HT1080 (cell line): ENCODE measurements at places on chromosomes 1 and 21.

DNA sequence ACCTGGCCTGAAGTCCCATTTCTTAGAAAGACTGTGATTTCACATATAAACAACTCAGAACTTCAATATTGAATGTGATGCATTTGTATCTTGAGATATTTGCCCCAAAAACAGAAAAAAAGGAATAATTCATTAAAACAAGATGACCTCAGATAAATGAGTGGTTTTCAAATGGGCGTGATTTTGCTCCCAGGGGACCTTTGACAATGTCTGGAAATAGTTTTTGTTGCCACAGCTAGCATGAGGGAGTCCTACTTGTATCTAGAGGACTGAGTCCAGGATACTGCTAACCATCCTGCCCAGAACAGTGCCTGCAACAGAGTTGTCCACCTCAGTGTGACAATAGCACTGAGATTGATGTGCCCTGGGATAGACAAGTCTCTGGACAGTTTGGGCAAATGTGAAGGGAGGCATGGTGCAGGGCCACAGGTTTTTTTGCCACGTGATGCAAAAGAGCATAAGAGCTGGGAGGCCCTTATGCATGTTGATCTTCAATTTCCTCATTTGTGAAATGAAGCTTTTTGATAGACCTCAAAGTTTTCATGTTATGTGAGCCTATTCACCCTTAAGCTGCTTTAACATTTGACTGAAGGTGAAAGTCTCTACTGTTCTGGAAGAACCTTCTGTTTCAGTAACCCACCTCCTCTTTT, 46.2 kb downstream of the MAP3K7CL start:
- DNase-seq: no peak

- DNase-seq: peak; percentile 71
These were observed 1656.0 kb downstream of the MRPL39 start for GRCh38 chr21:23951251-23951650.

- DNase-seq: peak; percentile 88
These were observed 306.3 kb upstream of the ESRRG start for GRCh38 chr1:217029281-217030157.

DNA sequence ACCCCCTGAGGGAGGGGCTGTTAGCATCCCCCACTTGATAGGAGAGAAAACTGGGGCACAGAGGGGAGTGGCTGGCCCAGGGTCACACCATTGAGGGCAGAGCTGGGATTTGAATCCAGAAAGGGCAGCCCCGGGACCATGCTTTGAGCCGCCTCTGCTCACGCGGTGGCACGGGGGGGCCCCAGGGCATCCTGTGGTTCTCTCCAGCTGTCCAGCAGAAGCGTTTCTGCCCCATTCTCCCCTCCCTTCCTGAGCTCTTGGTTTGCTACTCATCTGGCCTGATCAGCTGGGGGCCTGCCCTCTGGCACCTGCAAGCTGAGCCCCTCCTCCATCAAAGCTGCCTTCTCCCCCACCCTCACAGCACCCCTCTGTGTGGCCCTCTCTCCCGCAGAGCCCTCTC, 37.5 kb downstream of the FBXO2 start:
- DNase-seq: no peak

DNA sequence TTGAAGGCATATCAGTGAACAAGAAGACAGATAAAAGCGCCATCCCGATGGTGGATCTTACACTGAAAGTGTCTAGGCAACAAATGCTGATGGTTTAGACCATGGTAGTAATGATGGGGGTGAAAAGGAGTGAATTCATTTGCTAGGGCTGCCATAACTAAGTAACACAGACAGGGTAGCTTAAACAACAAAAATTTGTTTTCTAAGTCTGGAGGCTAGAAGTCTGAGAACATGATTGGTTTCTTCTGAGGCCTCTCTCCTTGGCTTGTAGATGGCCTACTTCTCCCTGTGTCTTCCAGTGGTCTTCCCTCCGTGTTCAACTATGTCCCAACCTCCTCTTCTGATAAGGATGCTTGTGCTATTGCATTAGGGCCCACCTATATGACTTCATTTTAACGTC, 13.4 kb upstream of the RAB3B start:
- no peak for DNase-seq

DNA sequence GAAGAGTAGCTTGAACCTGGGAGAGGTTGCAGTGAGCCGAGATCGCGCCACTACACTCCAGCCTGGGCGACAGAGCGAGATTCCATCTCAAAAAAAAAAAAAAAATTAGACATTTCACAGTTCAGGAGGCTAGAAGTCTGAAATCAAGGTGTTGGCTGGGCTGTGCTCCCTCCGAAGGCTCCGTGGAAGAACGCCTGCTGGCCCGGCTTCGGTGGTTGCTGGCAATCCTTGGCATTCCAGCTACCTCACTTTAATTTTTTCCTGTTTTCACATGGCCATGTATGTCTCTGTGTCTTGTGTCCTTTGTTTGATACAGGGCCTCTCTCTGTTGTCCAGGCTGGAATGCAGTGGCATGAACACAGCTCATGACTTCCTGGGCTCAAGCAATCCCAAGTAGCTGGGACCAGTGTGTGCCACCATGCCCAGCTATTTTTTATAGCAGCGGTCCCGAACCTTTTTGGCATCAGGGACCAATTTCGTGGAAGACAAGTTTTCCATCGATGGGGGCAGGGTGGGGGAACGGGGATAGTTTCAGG, 24.5 kb downstream of the OPRD1 start:
- no peak for DNase-seq

GRCh38 chr1:2431103-2431502, 18.7 kb upstream of the PEX10 start:
- no peak for DNase-seq

DNA sequence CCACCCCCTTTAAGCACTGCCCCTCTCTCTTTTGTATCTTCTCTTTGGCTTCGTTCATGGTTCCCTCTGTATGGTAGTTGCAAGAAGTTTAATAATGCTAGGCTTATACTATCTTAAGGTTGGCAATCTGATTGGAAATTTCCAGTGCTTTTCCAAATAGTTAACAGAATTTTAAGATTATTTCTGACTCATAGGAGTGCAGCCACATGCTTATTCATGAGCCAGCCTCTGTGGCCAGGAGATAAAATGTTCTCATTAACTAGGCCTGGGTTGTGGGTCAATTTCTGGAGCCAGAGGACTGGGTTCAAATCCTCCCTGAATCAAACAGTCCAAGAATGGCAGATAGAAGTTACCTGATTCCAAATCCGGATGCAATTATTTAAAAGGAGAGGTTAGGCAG, 103.1 kb downstream of the ATP6V1G3 start:
- no peak for DNase-seq

GRCh38 chr1:93623875-93624274, 57.8 kb downstream of the BCAR3 start:
- peak; percentile 76 for DNase-seq

GRCh38 chr1:156931211-156931952, 10.9 kb downstream of the LRRC71 start:
- DNase-seq: no peak

- DNase-seq: peak; percentile 27
These were observed 479 bp downstream of the POGK start for GRCh38 chr1:166839600-166840308.

DNA sequence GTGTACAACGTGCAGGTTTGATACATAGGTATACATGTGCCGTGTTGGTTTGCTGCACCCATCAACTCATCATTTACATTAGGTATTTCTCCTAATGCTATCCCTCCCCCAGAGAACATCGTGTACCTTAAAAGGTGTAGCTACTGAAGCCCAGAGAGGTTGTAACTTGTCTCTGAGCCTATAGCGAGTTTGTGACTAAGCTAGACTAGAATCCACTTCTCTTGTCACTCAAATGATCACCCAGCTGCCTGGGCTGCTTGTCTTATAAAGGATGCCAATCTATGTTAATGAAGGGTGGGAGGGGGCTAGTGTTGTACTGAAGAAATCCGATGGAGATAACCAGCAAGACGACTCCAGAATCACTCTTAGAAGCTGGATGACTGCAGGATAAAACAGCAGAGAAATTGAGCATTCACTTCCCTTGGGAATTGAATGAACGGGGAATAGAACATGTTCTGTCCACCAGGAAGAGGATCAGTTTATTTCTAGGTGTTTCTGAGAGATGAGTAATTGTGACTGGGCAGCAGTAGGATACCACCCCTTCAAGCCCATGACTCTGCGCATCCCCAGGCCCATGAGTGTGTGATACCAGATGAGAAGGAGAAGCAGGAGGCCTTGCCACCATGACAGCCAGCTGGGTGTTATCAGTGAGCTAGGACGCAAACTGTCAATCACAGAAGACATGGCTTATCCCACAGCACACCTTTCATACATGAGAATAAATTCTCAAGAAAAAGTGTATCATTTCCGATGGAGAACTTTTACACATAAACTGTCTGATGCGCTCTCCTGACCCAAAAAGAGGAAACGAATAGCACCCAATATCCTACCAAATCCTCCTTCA, 390.4 kb downstream of the NTNG1 start:
- DNase-seq: no peak

DNA sequence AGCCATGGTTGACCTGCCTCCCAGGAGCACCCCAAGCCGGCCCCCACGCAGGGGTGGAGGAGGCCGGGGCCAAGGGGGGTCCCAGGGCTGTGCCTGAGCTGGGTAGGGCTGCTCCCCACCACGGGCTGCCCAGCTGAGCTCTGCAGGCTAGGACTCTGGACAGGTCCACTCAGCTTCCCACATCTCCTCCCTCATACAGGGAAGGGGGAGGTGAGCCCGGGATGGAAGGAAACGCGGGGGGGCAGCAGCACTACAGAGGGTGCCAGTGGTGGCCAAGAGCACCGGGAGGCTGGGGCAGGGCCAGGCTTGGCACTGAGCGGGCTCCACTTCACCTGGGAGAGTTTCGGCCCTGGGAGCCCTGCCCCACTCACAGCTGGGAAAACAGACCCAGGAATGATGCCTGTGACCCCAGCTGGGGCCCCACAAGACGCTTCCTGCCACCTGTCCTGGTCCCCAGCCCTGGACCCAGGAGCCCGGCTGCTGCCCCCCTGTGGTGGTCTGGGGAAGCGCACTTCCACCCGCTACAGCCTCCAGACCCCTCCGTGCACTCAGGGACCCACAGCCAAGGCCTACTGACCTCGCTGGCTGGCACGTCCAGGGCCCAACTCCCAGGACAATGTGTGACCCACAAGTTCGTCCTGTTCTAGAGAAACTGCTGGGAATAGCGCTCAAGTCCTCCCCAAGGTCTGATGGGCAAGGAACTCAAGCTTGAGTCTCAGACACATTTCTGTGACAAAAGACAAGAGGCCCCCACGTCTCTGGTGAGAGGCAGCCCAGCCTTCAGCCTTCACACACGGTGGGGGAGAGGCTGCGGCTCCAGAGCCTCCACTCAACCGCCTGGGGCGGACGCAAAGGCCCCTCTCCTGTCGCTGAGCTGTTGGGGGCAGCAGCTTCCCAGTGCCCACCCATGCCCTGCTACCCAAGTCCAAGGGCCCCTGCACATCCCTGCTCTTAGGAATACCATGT, 3.0 kb downstream of the AURKAIP1 start:
- DNase-seq: peak; percentile 57

DNA sequence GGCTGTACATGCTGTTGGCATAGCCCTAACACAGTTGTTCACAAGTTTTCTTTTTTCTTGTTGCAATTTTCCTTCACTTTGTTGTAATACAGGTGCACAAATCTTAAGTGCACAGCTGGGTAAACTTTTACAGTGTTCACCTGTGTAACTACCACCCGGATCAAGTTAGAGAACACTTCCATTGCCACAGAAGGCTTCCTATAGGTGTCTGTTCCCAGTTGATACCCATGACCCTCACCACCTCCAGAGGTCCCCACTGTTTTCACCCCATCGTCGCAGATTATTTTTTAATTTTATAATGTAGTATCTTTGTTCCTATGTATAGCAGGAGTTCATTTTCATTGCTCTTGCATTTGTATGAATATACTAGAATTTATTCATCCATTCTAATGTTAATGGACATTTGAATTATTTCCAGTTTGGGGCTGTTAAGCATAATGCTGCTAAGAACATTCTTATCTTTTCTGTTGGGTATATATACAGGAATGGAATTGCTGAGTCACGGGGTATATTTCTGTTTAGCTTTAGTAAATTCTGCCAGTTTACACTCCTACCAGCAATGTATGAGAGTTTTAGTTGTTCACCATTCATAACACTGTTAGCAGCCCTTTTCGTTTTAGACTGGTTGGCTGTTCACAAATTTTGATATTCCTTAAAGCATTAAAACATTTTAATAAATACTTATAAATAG, 16.4 kb downstream of the SPRTN start:
- DNase-seq: no peak

- DNase-seq: no peak
These were observed 26.4 kb downstream of the RGL1 start for GRCh38 chr1:183831311-183831710.
